CD4-positive, alpha-beta T cell treated with Interleukin-15 for 4 hours (primary cell): ENCODE measurements at places on chromosomes 12 and 14.

DNA sequence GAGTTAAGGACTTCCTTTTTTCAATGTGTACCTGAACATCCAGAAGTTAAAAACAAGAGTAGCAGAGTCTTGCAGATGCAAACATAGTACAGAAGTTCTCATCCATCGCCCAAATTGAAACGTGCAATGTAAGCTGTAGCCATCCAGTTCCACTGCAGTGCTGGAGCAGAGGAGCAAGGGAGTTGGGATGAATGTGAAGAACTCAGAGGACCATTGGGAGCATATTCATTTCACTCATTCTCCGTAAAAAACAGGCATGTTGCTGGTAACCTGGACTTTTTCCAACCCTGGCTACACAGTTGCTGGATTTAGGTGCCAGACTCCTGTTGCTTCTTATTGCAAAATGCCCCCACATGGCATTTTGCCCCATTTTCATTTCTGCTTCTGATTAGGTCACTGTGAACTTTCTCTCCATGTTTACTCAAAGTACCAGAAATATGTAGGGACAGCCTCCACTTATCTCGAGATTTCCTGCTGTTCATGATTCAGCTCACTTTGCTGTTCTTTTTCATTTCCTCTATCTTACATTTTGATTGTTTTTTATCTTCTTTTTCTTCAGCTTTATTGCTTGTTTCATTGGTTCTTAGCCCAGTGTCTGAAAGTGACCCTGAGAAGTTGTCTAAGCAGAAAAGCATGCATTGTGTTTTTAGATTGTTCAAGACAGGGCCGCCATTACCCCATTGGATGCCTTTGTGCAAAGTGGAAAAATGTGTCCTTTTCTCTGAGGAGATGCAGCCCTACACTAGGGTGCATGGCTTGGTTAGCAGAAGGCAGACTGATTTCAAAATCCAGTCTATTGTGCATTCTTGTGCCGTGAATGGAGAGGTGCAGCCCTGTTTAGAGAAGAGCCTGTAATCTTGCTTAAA is 109.0 kb upstream of the AMIGO2 start:
- no peak for DNase-seq

DNA sequence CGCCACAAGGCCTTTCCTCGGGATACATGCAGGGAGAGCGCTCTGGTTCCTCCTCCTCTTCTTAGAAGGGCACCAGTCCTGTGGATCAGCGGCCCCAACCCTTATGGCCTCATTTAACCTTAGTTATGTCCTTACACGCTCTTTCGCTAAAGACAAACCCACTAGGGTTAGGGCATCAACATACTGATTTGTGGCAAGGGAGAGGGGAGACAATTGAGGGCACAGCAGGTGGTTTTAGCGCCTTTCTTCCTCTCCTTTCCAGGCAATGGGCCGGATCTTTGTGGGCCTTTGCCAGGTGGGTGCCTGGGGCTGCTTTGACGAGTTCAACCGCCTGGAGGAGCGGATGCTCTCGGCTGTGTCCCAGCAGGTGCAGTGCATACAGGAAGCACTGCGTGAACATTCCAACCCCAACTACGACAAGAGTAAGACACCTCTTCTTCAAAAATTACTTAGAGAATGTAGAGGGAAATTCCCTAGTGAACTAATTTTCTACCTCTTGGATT is 43.6 kb downstream of the DYNC1H1 start:
- no peak for DNase-seq

DNA sequence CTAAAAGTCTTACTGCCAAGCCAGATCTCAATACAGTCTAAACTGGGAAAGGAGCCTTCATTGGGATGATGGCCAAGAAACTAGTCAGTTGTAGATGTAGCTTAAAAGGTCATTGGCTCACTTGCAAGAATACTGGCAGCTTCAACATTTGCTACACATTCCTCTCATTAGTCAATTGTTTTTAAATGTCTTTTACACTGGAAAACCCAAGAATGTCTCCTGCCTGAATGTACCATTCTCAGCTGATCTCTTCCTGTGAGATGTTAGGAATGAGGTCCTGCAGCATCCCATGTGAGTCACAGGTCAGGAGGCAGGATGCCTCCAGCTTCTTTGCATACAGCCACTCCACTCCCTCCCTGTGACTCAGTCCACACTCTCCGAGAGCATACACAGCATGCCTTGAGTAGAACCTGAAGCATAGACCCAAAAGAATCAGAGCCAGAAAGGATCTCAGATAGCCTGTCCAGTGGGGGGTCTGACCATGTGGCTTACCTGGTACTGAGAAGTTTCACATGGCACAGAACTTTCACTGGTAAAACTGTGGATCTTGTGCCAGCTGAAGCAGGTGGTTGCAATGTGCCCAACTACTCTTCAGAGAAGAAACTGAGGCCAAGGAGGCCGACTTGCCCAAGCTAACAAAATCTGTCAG is 56.0 kb upstream of the HECTD1 start:
- DNase-seq: no peak

DNA sequence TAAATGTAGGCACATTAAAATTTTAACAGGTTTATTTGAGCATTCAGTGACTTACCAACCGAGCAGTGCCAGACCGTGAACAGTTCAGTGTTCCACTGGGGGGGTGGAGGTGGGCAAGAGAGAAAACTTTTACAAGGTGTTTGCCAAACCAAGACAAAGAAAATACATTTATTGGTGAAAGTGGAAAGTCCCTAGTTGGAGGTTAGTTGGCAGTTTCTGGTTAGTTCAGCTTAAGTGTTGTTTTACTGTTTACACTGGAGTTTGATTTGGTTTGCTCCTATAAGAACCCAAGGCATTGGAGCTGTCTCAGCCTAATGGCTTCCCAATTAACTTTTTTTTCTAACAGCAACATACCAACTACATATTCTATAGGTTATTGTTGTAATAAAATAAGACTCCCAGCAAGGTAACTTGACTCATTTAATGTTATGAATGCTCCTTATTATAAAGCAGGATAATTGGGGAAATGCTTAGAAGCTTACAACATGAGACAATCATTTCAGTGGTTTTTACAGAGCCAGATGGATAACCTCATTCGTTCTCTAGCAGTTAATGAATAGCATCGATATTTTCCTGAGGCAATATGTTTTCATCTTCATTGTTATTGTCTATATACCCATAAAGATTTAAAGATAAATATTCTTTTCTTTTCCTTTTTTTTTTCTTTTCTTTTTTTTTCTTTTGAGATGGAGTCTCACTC is 115.8 kb downstream of the ETNK1 start:
- DNase-seq: no peak

- no peak for DNase-seq
Observed at GRCh38 chr14:47262801-47263200, 412.6 kb downstream of the MDGA2 start.

- no peak for DNase-seq
Observed at GRCh38 chr14:104086661-104087461, 1.4 kb downstream of the ASPG start.

- DNase-seq: no peak
Observed at GRCh38 chr14:82719617-82720016, 1186.0 kb upstream of the SEL1L start.
